Lower lobe of right lung (tissue), 2 donors: ENCODE measurements at places on chromosomes 5 and 9.

DNA sequence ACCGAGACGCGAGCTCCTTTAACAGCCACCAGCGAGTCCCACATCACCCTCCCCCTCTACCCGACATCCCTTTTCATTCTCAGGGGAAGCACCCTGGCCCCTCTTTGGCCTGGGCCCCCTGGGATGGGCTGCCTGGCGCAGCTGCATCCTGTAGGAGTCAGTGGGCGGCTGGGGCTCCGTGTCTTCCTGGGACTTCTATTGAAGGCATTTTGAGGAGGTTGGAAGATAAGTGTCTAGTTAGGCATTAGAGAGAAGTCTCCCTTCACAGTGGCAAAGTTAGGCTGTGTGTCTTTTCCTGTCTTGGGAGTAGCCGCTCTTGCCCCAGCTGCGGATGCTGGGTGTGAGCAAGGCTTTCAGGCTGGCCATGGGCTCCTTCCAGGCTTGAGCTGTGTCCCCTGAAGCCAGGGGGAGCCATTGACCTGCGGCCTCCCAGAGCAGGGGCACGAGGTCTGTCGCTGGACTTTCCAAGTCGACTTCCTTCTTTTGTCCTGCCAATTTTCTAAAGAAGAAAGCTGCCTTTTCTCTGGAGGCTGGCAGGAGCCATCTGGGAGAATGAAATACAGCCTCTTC lies 18.6 kb upstream of the NKD2 start:
- DNase-seq: peak; percentile 68

DNA sequence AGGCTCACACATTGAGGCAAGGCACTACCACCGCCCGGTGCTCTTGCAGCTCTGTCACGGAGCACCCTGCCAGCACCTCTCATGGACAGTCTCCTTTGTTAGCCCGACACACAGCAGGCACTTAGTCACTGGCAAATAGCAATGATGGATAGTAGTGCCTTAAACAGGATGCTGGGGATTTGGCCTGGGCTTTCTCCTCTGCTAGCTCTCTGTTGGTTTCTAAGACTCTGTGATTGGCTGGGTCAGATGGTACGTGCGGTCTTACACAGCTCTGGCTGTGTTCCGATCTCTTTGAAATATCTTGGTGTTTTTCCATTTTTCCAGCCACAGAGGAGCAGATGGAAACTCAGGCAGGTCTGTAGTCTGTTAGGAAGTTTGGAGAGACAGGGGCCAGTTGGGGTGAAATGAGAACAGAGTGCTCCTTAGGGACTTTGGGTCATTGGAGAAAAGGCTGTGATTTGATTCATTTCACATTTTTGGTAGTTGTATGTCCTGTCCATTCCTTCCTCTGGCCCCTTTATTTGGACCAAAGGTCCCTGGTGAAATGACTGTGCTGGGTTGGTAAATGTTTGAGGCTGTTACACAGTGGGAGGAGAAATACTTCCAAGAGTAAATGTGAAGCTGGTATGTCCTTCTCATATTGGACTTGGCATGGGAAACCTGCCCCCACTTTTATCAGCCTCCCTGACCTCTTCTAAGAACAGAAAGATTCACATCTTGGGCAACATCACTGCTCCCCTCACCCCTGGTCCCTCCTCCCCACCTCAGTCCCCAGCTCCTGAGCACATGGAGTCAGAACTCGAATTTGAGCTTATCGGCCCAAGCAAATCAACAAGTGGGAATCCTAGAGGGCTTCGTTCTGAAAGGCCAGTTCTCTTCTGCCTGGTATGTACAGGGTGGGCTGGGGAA lies 3.4 kb downstream of the SMIM3 start:
- DNase-seq: no peak

- DNase-seq: peak; percentile 61
These were observed 23.9 kb downstream of the B4GALT1 start for GRCh38 chr9:33143241-33143661.

GRCh38 chr9:76255781-76256455 lies 138.3 kb downstream of the RFK start:
- DNase-seq: peak; percentile 45

GRCh38 chr5:72093217-72093616 lies 14.1 kb upstream of the MAP1B start:
- no peak for DNase-seq

- DNase-seq: no peak
These were observed 80.7 kb downstream of the AP3B1 start for GRCh38 chr5:78213799-78214198.

DNA sequence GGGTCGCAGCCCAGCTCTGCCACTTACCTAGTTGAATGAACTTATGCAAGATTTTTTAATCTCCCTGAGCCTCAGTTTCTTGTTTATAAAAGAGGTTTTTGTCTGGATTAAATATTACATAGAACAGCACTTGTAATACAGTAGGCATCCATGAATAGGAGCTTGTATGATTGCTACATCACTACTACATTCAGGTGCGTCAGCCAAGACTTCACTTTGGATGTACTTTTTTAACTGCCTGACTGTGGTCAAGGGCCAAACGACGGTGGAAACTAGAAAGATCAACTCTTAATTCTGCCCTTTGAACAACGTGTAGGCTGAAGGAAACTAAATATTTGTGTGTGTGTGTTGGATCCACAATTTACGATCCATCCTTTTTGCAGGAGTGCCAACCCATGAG lies 172.8 kb downstream of the RFK start:
- no peak for DNase-seq

DNA sequence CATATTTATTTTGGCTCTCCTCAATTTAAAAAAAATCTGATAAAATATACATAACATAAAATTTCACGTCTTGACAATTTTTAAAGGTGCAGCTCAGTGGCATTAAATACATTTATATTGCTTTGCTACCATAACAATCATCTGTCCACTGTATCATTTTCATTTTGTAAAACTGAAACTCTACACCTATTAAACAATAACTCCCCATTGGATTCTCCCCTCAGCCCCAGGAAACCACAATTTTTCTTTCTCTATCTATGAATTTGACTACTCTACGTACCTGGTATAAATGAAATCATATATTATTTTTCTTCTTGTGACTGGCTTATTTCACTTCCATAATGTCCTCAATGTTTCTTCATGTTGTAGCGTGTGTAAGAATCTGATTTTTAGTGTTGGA lies 563.5 kb downstream of the PRR16 start:
- DNase-seq: no peak

DNA sequence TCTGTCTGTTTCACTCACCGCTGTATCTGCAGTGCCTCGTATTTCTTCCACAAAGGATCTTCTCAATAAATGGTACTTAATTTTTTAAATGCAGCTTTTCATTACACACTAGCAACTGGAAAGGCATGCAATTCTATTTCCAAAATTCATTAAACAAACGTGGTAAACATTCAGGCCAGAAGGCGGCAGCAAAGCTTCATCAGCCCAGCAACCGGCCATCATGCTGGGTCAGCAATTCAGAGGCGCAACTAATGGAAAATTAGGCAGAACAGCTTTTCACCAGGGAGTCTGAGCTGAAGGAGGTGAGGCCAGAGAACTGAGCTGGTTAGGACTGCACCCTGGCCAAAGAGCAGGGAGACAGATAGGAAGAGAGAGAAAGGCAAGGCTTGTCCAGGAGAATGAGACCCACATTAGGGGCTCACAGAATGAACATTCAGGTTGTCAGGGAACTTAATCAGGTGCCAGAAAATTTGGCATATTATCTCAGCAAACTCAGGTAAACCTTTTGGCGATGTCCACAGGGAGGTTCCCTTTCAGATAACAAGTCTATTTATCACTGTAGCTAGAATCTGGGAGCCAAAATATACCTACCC lies 17.7 kb upstream of the RNF180 start:
- DNase-seq: peak; percentile 50

DNA sequence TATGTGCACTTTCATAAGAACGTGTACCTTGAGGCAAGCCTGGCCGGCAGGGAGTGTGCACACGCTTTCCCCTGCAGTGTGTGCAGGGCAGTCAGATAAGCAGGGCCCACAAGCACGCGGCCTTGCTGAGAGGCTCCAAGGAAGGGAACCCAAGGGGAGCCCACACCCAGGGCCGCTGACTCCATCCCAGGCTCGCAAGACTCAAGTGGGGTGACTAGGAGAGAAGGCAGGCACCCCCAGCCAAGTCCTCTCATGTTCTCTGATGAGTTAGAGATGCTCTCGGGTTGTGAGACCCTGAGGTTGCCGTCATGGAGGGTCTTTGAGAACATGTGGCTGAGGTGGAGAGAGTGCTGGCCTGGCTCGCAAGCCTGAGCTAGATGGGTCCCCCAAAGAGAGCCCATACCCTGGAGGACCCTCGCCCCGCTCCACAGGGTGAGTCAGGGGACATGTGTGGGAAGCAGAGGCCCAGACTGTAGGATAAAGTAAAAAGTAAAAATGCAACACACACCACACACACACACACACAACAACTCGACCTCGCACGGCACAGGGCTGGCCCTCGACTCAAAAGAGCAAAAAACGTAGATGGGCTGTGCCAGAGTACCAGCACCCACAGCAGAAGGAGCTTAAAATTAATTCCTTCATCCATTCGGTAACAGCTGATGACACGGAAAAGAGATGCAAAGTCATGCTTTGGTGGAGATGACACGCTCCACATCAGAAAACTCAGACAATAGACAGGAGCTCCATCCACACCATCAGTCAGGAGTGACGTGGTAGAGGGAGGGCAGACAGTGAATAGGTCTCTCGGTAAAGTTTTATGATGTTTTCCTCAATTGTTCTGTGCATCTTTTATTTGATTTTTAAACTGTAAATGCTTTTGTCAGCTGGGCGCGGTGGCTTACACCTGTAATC lies 54.8 kb upstream of the NKD2 start:
- no peak for DNase-seq

- no peak for DNase-seq
These were observed 77.3 kb upstream of the SH3PXD2B start for GRCh38 chr5:172531704-172532026.

DNA sequence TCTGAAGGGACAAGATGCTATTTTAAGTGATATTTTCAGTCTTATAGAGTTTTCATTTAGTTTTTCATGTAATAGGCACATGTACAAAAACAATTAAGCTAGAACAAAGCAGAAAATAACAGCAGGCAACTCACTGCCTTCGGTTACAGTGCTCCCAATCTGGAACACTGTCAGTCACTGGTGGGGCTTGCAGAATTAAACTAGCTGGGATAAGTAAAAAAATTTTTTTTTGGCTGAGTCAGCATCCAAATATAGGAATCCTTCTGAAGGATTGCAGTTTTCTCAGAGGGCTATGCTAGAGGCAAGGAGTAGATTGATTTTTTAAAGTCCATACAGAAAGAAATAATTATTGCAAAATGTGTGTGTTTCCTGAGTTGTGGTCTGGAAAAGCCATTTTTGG lies 250.2 kb upstream of the RFX3 start:
- DNase-seq: no peak

DNA sequence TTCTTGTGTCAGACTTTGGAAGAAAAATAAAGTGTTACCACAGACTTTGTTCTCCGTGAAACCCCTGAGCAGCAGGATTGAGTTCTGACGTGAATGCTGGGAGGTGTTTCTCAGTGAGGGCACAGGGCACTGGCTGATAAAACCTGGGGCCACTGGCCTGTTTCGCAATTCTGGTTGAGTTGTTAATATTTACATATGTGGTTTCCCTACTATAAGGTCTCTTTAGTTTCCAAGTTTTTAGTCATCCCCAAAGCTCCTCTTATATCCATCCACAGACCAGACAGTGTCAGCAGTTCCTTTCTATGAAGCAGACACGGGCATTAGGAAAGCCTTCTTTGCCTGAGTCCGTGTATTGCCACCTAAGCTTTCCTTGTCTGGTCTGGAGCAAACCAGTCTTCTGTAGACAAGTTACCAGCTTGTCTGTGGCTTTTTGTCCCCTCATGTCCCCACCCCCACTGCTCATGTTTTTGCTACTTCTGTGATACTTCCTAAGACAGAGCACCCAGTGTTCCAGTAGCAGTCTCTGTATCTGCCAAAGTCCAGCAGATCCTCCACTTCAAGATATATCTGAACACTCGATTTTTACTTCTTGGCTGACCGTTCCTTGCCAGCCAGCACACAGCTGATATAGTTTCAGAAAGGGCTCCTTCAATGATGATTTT lies 42.0 kb downstream of the ACO1 start:
- no peak for DNase-seq

- DNase-seq: no peak
These were observed 126.1 kb upstream of the STC2 start for GRCh38 chr5:173454361-173454735.

DNA sequence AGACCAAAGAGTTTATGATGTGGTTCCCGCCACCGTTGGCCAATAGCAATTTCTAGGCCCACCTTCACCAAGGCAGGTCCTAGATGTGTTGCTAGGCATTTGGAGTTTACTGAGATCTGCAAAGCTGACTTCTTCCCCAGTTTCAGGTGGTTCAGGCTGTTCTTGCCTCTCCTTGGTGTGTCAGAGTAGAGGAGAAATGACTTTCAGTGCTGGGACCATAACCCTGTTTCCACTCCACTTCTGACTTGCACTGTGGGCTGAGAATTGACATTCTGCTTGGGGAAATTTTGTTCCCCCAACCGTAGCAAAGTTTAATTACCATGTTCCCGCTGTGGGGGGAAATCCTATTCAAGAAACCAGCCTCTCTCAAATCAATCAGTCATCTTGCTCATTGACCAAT lies 128.0 kb upstream of the GABRP start:
- DNase-seq: no peak

DNA sequence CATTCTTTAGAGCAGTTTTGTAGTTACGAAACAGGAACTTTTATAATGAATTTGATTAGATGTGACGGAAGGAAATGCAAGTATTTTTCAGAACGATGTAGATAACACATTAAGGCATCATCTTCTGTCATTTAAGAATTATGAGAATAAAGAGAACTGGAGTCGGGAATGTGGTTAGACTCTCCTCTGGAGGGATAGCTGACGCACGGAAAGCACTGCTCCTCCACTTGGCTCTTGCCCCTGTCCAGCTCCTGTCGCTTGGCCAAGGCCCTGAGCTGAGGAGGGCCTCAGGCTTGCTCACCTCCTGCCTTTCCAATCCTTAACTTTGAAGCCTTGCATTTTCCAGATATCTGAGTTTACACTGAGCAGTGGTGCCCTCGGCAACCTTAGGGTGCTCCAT lies 60.5 kb downstream of the MAP1B start:
- DNase-seq: no peak

- peak; percentile 92 for DNase-seq
These were observed at the start of gene GLIPR2 for GRCh38 chr9:36136272-36136893. Gene GLIPR2, plus strand, starts transcription at chr9:36136733. Its CDS starts 46 bp downstream, at chr9:36136779.

DNA sequence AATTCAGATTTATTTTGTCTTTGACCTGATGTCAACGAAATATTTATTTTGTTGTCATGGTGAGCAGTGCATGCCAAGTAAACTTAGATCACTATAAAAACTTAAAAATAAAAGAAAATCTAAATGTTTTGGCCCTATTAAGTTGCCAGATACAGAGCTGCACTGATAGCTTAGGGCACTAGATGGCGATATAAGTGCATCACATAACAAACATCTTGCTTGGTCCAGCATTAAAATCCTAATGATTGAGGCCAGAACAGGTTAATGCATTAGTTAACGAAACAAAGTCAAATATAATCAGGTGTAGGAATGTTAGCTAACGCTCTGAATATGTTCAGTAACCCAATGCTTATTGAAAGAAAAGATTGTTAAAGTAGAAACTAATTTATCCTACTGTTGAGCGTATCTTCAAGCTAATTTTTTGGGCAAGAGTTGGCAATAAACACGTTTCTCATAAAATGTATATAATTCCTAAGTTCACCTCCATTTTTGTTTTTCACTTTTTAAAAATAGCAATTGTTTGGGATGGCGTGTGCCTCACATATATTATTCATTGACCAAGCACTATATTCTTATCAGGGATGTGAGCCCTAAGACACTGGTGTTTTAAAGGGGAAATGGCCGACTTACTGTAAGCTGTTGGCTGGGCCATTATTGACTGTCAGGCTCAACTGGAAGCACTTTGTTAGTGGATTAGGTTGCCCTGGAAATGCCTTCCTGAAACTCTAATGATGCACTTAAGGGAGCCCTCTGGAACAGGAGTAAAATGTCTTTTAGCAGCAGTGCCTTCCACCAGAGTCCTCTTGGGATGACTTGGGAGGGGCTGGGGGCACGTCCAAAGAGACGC lies 33.3 kb downstream of the KCTD16 start:
- DNase-seq: no peak
